ENCODE measurements at places on chromosomes 2 and 18.

GRCh38 chr2:69694894-69695849, 46.8 kb upstream of the ANXA4 start:
- DNase-seq, result no peak

- DNase-seq, result no peak
Observed at GRCh38 chr2:133456156-133456555, 112.1 kb downstream of the NCKAP5 start.

- no peak for DNase-seq
Observed at GRCh38 chr18:48831113-48831759, 119.5 kb downstream of the SMAD7 start.

- DNase-seq, result no peak
Observed at GRCh38 chr2:173238385-173238784, 116.3 kb upstream of the CDCA7 start.

- DNase-seq, result no peak
Observed at GRCh38 chr2:216171011-216171410, 61.9 kb downstream of the XRCC5 start.

DNA sequence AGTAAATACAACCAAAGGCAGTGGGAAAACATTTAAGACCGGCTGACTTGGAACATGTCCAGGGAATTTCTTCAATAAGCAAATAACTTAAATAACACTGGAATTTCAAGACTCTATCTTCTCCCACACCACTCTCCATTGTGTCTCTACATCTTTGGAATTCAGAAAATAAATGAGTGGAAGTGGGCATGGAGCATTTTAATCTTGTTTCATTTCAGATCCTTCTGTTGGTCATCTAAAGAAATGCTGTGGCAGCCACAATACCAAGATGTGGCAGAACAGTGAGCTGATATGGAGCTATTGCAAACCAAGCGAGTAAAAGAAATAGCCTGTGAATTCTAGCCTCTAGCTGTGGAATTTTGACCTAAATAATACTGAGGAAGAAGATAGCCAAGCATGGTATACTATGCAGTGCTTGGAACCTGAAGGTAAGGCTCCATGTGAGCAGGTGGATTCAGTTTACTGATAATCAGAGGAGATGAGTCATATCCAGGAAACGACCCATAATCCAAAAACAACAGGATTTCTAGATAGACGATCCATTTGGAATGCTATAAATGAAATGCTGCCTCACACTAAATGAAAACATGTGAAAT, 157.1 kb upstream of the SCN7A start:
- no peak for DNase-seq

DNA sequence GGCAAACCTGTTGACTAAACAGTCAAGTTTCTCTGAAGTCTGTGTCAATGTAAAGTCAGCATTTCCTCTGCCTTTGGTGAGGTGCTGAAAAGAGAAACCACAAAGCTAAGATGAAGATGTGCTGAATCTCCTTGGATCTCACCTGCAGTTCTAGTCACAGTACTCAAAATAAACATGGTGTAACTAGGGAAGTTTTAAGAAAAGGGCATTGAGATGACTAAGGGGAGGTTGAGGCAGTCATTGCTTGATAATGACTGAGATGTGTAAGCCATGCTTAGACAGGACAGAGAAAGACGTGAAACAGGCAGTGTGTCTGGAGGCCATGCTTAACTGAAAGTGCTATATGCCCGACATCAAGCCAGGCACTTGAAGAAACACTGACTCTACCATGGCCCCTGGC, 1010.0 kb upstream of the CELF4 start:
- DNase-seq, result no peak

- peak; percentile 75 for DNase-seq
Observed at GRCh38 chr2:33476131-33476792, at the start of gene RASGRP3. Gene RASGRP3 (plus strand): TSS chr2:33476649. CDS start chr2:33515137, 38,488 bp downstream.

DNA sequence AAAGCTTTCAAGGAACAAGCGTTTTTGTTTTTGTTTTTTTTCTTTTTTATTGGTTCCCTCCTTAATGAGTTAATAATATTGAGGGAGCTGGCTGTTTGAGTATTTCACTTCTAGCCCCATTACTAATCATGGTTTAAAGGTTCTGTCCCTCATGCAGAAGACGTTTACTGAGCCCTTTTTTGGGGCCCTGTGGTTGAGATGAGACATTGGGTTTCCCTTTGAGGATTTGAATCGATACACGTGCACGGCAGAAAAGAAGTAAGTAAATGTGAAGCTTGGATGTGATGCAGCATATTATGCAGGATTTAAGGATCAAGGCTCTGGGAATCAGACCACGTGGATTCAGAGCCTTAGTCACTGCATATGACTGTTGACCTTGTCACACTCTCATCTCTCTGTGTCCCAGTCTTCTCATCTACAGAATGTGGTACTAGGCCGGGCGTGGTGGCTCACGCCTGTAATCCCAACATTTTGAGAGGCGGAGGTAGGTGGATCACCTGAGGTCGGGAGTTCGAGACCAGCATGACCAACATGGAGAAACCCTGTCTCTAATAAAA, 1.0 kb upstream of the CHST10 start:
- no peak for DNase-seq

GRCh38 chr2:68832233-68832869, 38.8 kb downstream of the BMP10 start:
- DNase-seq, result peak; percentile 72

GRCh38 chr18:35564795-35565453, 16.6 kb upstream of the GALNT1 start:
- DNase-seq, result no peak

GRCh38 chr2:25362434-25363145, 20.9 kb upstream of the DNMT3A start:
- DNase-seq, result no peak

DNA sequence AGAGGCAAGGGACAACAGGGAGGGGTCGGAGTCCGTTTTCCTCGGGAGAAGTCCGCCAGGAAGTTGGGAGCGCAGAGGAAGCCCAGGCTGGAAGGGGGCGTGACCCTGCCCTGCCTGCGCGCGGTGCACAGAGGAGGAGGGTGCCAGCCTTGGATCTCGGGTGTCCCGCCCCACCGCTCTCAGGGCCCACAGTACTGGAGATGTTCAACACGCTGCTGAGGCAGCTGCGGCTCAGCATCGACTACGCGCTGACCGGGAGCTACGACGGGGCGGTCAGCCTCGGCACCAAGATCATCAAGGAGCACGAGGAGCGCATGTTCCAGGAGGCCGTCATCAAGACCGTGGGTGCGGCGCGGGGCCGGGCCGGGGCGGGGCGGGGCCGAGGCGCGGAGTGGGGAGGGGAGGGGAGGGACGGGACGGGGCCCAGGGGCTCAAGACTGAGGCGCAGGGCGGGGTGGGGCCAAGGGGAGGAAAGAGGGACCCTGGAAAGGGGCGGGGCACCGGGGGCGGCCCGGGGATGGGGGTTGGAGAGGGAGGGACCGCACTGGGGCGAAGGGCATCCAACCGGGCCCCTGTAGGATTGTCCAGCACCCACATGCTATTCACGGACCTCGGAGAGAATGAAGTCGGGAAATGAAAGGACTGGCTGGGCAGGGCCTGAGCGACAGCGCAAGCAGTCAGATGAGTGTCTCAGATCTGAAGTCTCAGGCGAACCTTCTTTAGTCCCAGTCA, 36.6 kb downstream of the POMC start:
- no peak for DNase-seq
